Nasal cavity respiratory epithelium epithelial cell of viscerocranial mucosa (primary cell): ENCODE measurements at places on chromosomes 4 and X. TPM values are rescaled to one million over a fixed set of nuclear protein-coding genes. Genes with fewer than 3 reads are reported as not detected.

Gene CLDN34
- total RNA-seq: 0.14 TPM in 1 of 2 replicates, not detected in the other

Gene ADH6
- total RNA-seq: not detected in 2 replicates

Gene RAI2
- 0.07 TPM in 1 of 2 replicates, not detected in the other for total RNA-seq

Gene WAS
- under 0.01 and 0.28 TPM in 2 replicates for total RNA-seq

Gene CNOT6L
- total RNA-seq: 20.5 and 42.4 TPM in 2 replicates

Gene HMGN5
- 0.34 and 0.78 TPM in 2 replicates for total RNA-seq

Gene AMOT
- total RNA-seq: under 0.01 and 1.1 TPM in 2 replicates
